ENCODE measurements at places on chromosomes 16 and 17.

- no peak for DNase-seq
These were observed 1.0 kb upstream of the KCNJ2 start for GRCh38 chr17:70168044-70168976.

- DNase-seq, result no peak
These were observed 2.9 kb downstream of the RNF167 start for GRCh38 chr17:4942760-4943508.

GRCh38 chr17:17146786-17147406 lies 59.2 kb downstream of the PLD6 start:
- DNase-seq, result no peak

- DNase-seq, result no peak
These were observed 1.3 kb upstream of the ST6GALNAC2 start for GRCh38 chr17:76586741-76587487.

GRCh38 chr17:337866-338265 lies 14.7 kb downstream of the RPH3AL start:
- DNase-seq, result no peak

- DNase-seq, result no peak
These were observed 26.8 kb downstream of the GAS7 start for GRCh38 chr17:10171581-10171981.

DNA sequence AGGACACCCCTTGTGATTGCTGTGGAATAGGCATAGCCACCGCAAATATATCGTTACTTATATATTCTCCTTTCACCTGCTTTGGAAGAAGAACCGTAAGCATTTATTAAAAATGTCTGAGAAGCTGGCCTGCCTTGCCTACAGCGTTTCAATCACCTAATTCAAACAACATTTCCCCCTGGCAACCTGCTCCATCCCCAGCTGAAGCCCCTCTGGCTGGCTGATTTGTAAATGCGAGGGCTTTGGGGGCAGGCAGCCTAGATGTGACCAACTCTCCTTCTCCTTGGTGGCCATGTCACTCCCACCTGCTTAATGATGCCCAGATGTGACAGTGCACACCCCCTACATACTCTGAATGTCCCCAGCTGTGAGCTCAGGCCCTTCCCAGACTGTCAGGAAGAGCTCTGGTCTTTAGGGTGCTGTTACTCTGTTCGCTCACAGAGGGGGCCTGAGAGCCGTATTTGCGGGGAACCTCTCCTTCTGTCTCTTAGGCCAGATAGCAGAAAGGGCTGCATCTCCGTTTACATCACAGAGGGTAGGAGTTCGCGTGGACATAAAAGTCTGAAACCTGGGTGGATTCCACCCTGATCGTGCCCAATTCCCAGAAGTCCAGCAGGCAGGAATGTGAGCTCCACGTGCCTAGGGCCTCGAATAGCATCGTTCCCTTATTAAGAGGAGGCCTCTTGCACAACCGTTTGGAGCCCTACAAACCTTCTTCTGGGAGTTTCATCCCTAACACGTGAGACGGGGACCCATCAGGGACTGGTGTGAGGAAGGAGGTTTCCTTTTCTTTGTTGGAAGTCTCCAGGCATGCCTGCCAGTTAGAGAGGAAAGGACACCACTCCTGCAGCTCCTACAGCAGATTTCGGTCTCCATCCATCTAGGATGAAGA lies 2.4 kb upstream of the SDK2 start:
- DNase-seq, result no peak

DNA sequence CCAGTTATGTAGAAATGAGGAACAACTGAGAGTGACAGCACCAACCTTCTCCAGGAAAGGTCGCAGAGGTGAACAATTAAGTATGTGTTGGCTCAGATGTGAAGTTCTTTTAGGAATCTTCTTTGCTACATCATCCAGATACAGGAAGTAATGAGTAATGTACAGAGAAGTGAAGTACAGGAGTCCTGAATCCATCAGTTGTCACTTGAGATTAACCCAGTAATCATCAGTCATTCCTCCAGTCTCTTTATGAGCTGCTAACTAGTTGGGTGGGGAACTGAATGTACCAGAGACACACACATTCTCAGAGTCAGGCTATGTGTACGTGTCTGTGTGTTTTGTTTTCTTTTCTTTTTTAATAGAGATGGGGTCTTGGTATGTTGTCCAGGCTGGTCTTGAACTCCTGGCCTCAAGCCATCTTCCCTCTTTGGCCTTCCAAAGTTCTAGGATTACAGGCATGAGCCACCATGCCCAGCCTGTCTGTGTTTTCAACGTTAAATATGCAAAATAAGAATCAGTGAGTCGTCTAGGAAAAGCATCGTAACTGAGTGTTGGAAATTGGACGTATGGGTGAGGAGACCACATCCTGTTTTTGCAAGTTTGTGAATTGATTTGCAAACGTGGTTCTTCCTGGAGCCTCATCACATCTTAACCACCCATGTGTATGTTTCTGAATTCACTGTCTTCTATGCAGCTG lies 19.9 kb downstream of the ZNF200 start:
- no peak for DNase-seq

DNA sequence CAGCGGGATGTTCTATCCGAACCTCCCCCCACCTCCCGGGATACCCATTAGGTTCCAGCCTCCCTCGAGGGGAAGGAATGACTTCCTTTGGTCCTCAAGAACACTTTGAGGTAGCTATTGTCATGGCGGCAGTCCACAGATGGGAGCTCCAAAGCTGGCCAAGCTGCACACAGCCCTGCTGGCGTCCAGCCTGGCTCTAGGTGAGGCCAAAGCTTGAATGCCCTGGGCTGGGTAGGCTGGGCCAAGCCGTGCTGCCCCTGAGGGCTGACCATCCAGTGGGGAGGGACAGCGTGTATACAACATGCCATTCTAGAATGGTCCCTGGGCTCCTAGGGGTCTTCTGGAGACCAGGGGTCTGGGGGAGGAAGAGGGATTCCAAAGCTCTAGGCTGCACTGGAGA lies 43.5 kb downstream of the PEMT start:
- no peak for DNase-seq

GRCh38 chr16:89443727-89444084 lies 46.7 kb downstream of the ANKRD11 start:
- DNase-seq, result no peak

DNA sequence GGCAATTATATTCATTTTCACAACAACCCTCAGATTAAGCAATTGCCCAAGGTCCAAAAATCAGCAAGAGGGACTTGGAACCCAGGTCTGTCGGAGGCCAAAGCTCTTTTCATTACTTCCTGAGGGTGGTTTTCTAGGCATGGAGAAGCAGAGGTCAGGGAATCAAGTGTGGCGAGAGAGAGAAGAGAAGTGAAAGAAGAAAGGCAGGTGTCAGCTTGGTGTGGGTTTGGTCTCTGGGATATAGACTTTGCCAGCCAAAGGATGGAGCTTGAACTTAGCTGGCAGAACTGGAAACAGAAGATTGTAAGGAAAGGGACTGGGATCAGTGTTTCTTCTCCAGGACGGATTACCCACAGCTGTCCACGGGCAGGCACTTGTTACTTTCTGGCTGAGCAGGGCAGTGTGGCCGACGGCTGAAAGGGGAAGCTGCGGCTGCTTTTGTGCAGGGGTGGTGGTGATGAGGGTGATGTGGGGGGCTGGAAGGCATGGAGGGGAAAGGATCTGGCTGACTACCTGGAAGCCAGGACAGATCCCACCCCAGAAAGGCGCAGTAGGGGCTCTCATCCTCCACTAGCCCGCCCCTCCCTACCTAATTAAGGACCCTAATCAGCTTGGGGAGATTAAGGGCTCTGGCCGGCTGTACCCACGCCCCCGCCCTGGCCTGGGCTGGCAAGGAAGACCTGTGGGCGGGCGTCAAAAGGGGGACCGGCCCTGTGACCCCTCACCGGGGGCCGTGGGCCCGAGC lies at the start of gene GUCY2D:
Gene GUCY2D (plus strand): TSS at position 640 of the 745 bp plus-strand sequence. CDS start 433 bp downstream, outside the sequence.
- DNase-seq, result no peak

DNA sequence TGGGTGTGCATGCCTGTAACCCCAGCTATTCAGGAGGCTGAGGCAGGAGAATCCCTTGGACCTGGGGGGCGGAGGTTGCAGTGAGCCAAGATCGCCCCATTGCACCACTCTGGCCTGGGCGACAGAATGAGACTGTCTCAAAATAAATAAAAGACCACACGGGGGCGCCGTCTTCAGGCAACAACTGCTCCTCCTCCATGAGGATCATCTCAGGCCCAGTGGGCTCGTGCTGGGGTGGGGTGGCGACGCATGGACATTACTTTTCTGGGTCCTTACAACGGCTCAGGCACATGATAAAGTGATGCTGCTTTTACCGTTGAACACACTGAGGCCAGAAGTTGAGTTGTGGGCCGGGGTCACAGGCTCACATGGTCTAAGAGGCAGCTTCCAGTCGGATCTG lies 56.2 kb downstream of the PRMT7 start:
- no peak for DNase-seq

DNA sequence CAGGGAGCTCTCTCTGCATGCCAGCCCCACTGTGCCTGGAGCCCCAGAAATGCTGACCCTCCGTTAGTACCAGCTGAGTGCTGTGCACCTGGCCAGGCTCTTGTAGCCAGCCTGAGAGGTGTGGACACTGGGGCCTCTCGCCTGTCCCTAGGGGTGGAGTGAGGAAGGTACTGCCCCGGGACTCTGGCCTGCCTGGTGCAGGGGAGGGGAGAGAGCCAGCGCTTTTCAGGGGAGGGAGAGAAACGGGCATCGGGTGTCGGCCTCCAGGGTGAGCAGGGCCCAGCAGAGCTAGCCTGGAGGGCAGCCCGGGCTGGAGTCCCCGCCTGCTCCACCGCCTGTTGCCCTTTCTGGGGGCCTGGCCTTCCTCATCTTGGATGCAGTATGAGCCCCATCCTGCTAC lies 13.1 kb downstream of the MAP2K3 start:
- no peak for DNase-seq

DNA sequence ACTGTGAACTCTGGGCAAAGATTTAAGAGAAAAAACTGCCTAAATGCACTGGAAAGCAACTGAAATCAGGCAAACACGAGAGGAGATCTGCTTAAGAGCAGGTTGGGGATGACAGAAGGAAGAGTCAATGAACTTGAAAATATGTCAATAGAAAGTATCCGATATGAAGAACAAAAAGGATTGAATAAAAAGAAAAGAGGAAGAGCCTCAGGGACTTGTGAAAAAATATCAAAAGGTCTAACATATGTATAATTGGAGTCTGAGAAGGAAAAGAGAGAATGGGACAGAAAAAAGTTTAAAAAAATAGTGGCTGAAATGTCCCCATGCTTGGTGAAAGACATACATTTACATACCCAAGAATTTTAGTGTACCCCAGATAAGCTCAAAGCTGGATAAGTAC lies 195.5 kb downstream of the COPRS start:
- no peak for DNase-seq

DNA sequence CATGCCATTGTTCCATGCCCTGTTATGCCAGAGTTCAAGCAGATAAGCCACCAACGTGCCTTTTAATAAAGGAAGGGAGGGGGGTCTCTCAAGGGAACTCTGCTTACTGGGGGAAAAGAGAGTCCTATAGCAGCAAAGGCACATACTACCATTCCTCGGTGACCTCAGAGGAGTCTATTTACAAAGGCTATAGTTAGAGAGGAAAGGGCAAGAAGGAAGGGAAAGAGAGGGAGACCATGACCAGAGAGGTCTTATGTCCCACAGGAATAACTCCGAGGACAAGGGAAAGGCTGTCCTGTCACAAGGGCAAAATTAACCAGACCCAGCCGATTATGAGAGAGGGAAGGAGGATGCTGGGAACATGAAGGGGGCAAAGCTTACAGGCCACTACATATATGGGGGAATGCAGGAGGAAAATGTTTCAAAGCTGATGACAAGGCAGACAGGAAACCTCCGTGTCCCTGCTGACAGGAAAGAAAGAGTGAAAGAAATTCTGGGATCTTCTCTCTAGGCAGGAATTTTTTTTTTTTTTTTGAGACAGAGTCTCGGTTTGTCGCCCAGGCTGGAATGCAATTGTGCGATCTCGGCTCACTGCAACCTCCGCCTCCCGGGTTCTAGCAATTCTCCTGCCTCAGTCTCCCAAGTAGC lies 51.5 kb downstream of the HIC1 start:
- DNase-seq, result no peak

- DNase-seq, result no peak
These were observed 39.0 kb downstream of the TK2 start for GRCh38 chr16:66510711-66511601.

DNA sequence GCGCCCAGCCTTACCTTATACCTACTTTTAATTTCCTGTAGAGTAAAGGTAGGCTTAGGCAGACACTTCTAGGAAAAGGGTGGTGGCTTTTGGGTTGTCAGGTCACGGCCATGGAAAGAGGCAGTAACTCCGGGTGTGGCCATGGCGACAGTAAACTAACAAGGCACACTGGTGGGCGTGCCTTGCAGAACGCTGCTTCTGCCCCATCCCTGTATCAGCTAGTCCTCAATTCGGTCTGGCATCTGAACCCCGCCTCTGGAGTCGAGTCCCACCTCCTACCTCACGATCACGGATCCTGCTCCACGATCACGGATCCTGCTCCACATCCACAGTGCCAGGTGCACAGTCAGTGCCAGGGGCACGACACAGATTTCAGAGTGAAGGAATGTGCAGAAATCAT lies 5.6 kb downstream of the ADCY9 start:
- DNase-seq, result no peak

- DNase-seq, result no peak
These were observed 8.6 kb downstream of the KRT10 start for GRCh38 chr17:40813804-40814203.

DNA sequence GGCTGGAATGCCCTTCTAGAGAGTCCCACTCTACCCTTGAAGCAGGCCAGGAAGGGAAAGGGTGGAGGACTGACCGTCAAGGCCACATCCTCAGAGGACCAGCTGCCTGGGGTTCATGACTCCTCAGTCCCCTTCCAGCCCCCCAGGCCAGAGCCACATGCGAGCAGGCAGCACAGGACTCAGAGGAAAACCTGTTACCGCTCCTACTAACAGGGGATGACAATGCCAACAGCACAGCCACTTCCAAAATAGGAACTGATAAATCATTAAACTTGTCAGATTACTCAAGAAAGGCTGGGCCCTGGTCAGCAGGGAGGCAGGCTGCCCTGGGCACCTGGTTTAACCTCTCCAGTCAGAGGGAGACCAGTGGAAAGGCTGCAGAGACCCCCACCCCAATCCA lies 206.2 kb upstream of the SDK2 start:
- DNase-seq, result no peak

GRCh38 chr17:28916302-28916934 lies 13.5 kb upstream of the DHRS13 start:
- no peak for DNase-seq

- DNase-seq, result no peak
These were observed 18.6 kb downstream of the RAD51C start for GRCh38 chr17:58710948-58711552.

- no peak for DNase-seq
These were observed 157.0 kb downstream of the C16orf95 start for GRCh38 chr16:87160234-87160636.

GRCh38 chr17:28955408-28955807 lies 4.1 kb upstream of the PHF12 start:
- DNase-seq, result no peak

- no peak for DNase-seq
These were observed 4.8 kb upstream of the GLG1 start for GRCh38 chr16:74611721-74612120.

Data from SIG-M5 (cell line).